ENCODE measurements at places on chromosomes 7 and 10.
A peak's percentile ranks its signal among the peaks of the same experiment; 100 is the strongest.

DNA sequence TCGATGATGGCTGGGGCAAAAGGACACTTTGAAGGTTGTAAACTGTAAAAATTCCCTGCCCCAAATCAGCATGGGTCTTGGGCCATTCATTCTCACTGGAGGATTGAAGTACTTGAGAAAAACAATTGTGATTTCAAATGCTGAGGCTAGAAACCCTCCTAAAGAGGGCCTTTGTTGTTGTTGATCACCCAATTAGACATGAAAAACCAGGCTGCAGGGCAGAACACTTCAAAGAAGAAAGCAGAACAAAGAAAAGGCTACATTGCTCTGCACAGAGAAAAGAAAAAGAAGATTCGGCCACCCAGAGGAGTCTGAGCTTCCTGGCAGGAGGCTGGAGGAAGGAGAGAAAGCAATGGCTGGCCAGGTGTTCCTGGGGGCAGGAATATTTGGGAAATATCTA, 143.1 kb downstream of the NPY start:
- DNase-seq = peak; percentile 63

- DNase-seq = no peak
These were observed 8.3 kb upstream of the DLX6 start for GRCh38 chr7:96996958-96997511.

- no peak for DNase-seq
These were observed 207.3 kb upstream of the BMPER start for GRCh38 chr7:33698041-33698440.

GRCh38 chr7:126525906-126526305, 726.8 kb downstream of the GRM8 start:
- no peak for DNase-seq

Measured in H9 (cell line).